ENCODE measurements at places on chromosomes 7 and 10. TPM values are rescaled to one million over a fixed set of nuclear protein-coding genes. Genes with fewer than 3 reads are reported as not detected.

GRCh38 chr7:140506788-140507464, 27.6 kb upstream of the MKRN1 start:
- H3K4me1 ChIP-seq, result no peaks in the 10 kb centered on the region

GRCh38 chr7:85882335-85882734, 695.5 kb upstream of the SEMA3D start:
- no peak overlapping the region for H3K4me3 ChIP-seq
- no peaks in the 10 kb centered on the region for H3K27me3 ChIP-seq
- no peak overlapping the region for H3K27ac ChIP-seq
- no peaks in the 10 kb centered on the region for H3K4me1 ChIP-seq
- no peaks in the 10 kb centered on the region for H3K36me3 ChIP-seq

AGAP3 gene
- polyA plus RNA-seq, result 15.2 TPM

- H3K4me3 ChIP-seq, result no peak overlapping the region
- no peak for DNase-seq
- H3K27ac ChIP-seq, result no peak overlapping the region
- H3K4me1 ChIP-seq, result no peaks in the 10 kb centered on the region
- no peaks in the 10 kb centered on the region for H3K27me3 ChIP-seq
Measured at GRCh38 chr10:30928742-30929141, 102.9 kb downstream of the ZNF438 start.

- no peaks in the 10 kb centered on the region for H3K27me3 ChIP-seq
- DNase-seq, result no peak
- no peak overlapping the region for H3K27ac ChIP-seq
- H3K4me1 ChIP-seq, result no peaks in the 10 kb centered on the region
- no peak overlapping the region for H3K4me3 ChIP-seq
Measured at GRCh38 chr7:41351091-41351490, 351.8 kb downstream of the INHBA start.

- H3K4me3 ChIP-seq, result no peak overlapping the region
- H3K27me3 ChIP-seq, result no peaks in the 10 kb centered on the region
- no peak overlapping the region for H3K27ac ChIP-seq
- no peaks in the 10 kb centered on the region for H3K4me1 ChIP-seq
- no peak for DNase-seq
Measured at GRCh38 chr10:58473976-58474375, 38.7 kb upstream of the BICC1 start.

DNA sequence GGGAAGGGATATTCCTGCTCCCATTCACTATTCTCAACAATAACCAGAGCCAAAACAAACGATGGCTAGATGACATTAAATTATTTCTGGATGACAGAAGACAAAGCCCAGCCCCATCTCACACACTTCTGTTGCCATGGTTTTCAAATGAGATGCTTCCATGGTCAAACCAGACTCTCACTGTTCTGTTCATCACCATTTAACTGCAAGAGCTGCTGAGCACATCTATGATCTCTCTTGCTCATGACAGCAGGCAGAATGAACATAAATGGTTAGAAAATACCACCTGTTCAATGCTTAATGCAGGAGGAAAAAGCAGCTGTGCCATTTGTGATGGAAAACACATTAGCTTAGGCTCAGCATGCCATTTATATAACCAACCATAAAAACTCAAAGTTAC, 758.6 kb upstream of the ZWINT start:
- H3K27ac ChIP-seq, result no peak overlapping the region
- H3K4me1 ChIP-seq, result no peaks in the 10 kb centered on the region
- no peak overlapping the region for H3K4me3 ChIP-seq
- no peaks in the 10 kb centered on the region for H3K27me3 ChIP-seq

MYL7 gene
- not detected for polyA plus RNA-seq

DNA sequence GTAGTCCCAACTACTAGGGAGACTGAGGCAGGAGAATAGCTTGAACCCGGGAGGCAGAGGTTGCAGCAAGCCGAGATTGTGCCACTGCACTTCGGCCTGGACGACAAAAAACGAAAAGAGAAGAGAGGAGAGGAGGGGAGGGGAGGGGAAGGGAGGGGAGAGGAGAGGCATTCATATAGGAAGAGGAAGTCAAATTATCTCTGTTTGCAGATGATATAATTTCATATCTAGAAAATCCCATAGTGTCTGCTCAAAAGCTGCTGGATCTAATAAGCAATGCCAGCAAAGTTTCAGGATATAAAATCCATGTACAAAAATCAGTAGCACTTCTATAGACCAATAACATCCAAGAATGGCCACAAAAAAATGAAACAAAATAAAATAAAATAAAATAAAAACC, 120.3 kb downstream of the LMBR1 start:
- no peaks in the 10 kb centered on the region for H3K27me3 ChIP-seq
- peak; percentile 12 for DNase-seq
- H3K36me3 ChIP-seq, result no peaks in the 10 kb centered on the region
- H3K4me3 ChIP-seq, result no peak overlapping the region
- H3K27ac ChIP-seq, result no peak overlapping the region

DNA sequence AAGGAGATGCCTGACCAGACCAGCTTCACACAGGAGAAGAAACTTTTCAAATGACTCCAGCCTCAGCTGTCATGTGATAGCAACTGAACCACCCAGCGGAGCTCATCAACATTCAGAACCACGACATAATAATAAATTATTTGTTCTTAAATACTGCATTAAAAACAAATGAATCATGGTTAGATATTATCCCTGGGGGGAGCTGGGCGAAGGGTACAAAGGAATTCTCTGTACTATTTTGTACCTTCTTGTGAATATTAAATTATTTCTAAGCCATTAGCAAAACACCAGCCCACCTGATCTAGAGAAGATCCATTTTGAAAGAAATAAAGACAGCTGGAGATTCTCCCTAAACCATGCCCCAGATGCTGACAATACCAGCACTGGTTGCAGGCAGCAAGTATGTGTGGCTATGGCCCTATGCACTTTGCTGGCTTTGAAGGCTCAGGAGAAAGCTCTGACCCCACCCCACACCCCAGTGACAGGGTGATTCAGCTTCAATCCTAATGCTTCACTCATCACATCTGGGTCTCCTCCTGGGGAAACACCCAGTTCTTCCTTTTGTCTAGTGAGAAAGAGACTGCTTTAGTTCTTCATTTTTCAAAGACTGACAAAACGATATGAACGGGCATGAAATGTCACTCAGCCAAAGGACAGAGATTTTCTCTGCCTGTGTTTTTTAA, 45.5 kb upstream of the NKX2-3 start:
- no peak overlapping the region for H3K27ac ChIP-seq
- H3K4me3 ChIP-seq, result no peak overlapping the region
- peaks cover 13% of the 10 kb centered on the region for H3K27me3 ChIP-seq
- no peaks in the 10 kb centered on the region for H3K36me3 ChIP-seq
- no peak for DNase-seq

DNA sequence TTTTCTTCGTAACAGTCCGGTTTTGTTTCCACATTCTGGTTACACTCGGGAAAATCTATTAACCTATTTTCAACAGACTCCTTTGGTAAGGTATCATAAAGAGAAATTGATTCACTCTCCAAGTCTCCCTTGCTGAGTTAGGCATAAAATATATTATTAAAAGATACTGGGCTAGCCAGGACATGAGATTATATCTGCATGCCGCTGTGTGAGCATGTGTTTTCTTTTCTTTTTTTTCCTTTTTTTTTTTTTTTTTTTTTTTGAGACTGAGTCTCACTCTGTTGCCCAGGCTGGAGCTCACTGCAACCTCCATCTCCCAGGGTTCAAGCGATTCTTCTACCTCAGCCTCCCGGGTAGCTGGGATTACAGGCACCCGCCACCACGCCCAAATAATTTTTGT, 23.0 kb upstream of the SFMBT2 start:
- peaks cover 11% of the 10 kb centered on the region for H3K4me1 ChIP-seq
- no peak overlapping the region for H3K27ac ChIP-seq
- no peak for DNase-seq
- peaks cover 1% of the 10 kb centered on the region for H3K27me3 ChIP-seq
- no peaks in the 10 kb centered on the region for H3K36me3 ChIP-seq

DNA sequence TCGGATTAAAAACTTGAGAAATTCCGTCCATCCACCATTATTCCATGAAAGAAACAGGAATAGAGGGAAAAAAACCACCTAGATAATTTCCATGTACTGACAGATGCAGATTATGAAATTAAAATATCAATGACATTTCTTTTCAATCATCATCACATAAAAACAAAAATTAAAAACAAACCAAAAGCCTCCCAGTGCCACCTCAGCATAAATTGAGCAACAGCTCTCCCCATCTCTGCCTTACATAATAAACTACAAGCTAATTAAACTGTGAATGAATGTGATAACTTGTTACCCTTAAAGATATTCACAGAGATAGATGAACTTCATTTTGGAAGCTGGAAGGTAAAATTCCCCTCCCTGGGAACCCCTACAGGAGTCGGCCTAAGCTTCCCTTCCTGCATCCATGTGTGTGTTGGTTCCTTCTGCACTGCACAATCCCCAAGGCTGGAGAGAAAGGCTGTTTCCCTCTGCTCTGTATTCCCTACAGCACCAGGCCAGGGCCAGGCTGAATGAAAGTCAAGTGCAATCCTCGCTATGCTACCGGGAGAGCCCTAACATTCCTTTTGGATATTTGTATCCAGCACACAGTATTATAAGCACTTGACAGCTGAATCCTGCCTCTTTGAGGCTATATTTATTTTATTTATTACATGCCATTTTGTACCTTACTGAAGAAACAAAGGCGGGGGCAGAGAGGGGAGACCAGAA, 8.1 kb downstream of the CCDC6 start:
- H3K36me3 ChIP-seq, result no peaks in the 10 kb centered on the region
- no peaks in the 10 kb centered on the region for H3K27me3 ChIP-seq
- H3K4me1 ChIP-seq, result peaks cover 29% of the 10 kb centered on the region
- DNase-seq, result no peak
- H3K27ac ChIP-seq, result peak overlapping the region; percentile 24

EMX2 gene
- not detected for polyA plus RNA-seq

DNA sequence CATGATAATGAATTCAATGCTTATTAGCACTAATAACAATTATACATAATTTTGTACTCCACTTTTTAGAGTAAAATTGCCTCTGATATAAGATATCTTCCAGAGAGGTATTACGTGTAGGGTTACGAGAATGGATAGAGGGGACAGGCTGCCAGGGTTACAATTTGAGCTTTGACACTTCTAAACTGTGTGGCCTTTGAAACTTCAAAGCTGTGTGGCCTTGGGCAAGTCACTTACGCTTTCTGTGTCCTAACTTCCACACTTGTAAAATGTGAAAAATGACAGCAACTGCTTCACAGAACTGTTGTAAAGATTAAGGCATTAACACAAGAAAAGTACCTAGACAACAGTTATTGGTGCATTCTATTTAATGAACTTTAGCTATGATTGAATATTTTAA, 259.5 kb upstream of the SLC26A5 start:
- H3K36me3 ChIP-seq, result no peaks in the 10 kb centered on the region
- H3K4me1 ChIP-seq, result no peaks in the 10 kb centered on the region
- H3K27ac ChIP-seq, result no peak overlapping the region
- no peak for DNase-seq

DNA sequence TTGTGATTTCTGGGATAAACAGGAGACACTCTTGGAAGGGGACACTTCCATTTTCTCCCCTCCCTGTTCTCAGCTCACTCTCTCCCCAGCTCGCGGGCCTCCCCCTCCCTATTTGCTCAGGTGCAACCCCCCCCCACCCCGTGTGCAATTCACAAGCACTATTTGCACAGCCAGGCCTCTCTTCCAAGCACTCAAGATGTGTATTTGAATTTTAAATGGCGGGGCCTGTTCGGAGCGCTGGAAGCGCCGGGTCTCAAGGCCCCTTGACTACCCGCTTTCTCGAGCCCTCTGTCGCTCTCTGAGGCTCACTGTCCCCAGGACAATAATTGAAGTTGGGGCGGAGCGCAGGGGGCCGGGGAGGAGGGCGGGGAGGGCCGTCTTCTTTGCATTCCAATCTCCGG, 7.8 kb downstream of the SHH start:
- H3K27me3 ChIP-seq, result no peaks in the 10 kb centered on the region
- DNase-seq, result no peak
- H3K36me3 ChIP-seq, result no peaks in the 10 kb centered on the region
- no peak overlapping the region for H3K27ac ChIP-seq

CYP2C8 gene
- 3.5 TPM for polyA plus RNA-seq

TMEM236 gene
- polyA plus RNA-seq, result 0.09 TPM

DNA sequence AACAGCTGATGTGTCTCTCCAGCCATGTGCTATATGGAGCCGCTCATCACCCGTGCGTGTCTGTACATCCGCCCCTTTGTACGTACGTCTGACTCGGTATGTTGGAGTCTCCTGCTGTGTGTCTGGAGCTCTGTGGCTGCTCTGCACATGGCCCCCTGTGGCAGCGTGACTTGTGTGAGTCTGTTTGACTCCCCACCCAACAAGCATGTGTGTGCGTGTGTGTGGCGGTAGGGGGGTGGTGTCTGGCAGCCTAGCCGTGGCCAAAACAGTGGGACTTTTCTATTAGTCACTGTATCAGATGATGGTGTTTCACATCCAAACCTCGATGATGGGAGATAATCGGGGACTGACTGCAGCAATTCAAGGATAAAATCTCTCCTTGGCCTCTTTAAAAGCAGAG, 94.1 kb downstream of the COL13A1 start:
- no peak for DNase-seq
- H3K4me3 ChIP-seq, result no peak overlapping the region
- H3K27ac ChIP-seq, result no peak overlapping the region
- H3K4me1 ChIP-seq, result no peaks in the 10 kb centered on the region
- no peaks in the 10 kb centered on the region for H3K27me3 ChIP-seq

DNA sequence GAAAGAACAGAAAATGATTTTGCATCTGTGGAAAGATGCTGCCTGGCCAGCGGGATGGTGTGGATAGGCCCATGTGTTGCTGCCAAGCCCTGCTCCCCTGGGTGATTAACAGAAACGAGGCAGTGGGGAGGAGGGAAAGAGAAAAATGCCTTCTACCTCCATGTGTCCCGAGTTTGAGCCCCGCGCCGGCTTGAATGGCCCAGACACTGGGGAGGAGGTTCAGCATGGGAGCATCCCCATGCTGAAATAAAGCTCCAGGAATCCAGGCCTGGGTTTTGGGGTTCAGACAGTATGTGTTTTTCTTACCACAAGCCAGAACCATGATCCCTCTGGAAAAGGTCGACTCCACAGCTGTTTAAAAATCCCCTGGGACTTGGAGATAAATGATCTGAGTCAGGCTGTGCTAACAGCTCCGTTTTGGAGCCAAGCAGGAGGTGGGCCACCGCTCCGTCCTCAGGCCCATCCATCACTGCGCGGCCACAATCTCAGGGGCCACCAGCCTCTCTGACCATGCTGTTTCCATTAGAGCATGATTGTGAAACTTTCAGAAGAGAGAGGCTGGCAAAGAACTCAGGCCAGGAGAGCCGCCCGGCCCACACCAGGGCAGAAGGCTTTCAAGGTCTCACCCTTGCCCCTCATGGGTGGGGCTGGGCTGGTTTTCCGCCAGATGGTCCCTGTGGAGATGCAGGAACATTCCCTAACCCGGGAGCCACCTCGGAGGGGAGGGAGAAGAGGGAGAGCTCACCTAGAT, 299.7 kb downstream of the ZEB1 start:
- no peak for DNase-seq
- H3K4me1 ChIP-seq, result no peaks in the 10 kb centered on the region
- H3K36me3 ChIP-seq, result no peaks in the 10 kb centered on the region
- H3K27ac ChIP-seq, result no peak overlapping the region

RPEL1 gene
- not detected for polyA plus RNA-seq

Measured in B cell (primary cell).